Stimulated activated CD4-positive, alpha-beta T cell treated with anti-CD3 and anti-CD28 coated beads, Interleukin-1b, Interleukin-23, amount 100 ng/mL, for 4 hours (primary cell): ENCODE measurements at places on chromosomes 6 and 20.

- no peak for DNase-seq
Measured at GRCh38 chr6:56734335-56734734, 91.6 kb upstream of the DST start.

DNA sequence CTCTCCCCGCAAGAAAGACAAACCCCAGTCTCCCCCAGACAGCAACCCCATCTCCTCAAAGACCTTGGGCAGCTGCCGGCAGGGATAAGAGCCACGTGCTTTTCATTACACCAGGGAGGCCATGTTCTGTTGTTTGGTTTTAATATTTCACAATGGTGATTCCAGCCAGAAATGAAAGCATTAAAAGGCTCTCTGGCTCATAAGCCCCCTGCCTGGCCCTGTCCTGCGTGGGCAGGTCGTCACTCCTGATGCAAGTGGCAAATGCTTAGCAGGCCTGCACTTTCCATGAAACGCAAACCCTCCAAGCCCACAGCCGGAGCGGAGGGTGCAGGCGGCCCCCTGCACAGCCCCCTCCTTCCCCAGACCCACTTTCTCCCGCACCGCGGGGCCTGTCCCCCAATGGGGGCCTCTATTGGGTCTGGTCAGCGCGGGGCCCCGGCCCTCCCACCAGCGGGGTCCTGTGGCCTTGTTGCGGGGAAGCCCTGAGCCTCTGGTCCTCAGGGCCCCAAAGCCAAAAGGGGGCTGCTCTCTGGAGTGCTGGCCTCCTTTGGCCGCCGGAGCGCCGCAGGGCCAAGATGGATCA lies 77.2 kb downstream of the TMEM242 start:
- DNase-seq, result no peak

DNA sequence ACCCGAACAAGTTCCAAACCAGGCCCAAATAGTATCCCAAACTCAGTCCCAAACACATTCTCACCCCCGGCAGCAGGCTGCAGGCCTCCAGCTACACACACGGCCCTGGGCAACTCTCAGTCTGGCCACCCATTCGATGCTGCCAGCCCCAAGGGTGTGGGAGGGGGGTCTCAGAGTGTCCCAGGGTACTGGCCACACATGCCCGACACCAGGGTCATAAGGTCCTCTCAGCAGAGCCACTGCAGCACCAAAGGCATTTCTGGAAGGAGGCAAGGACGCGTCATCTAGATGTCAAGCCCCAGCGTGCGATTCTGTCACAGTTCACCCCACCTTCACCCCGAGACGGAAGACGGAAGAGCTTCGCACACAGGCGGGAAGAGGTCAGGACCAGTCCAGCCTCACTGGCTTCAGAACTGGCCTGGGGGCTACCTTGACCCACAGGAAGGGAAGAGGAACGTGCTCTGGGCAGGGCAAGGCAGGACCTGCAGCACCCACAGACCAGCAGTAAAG lies 9.5 kb downstream of the MYL9 start:
- DNase-seq, result no peak

GRCh38 chr20:8095648-8096572 lies 36.2 kb upstream of the PLCB1 start:
- no peak for DNase-seq

GRCh38 chr20:23257848-23258746 lies 92.5 kb upstream of the NXT1 start:
- DNase-seq, result no peak

DNA sequence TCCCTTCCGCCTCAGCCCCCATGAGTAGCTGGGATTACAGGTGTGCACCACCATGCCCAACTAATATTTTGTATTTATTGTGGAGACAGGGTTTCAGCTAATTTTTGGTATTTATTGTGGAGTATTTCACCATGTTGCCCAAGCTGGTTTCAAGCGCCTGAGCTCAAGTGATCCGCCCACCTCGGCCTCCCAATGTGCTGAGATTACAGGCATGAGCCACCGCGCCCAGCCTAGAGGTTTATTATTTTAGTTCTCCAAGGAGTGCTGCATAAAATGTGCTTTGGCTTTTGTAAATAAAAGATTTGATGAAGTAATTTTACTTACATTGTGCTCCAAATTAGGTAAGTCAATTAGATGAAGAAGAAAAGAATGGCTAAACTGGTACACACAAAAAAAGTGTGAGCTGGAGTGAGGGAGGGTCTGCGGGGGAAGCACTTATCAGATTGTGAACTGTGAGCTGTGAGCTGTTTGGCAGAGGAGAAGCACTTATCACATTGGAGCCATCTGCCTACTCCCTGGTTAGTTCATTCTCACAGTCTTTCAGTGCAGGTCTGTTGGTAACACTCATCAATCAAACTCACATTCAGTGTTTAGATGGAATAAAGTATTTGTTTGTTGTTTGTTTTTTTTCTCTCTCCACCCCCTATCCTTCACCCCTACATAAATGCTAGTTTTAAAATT lies 398.0 kb downstream of the EPHA7 start:
- DNase-seq, result no peak

- DNase-seq, result no peak
Measured at GRCh38 chr6:125117818-125118217, 35.8 kb upstream of the TPD52L1 start.

DNA sequence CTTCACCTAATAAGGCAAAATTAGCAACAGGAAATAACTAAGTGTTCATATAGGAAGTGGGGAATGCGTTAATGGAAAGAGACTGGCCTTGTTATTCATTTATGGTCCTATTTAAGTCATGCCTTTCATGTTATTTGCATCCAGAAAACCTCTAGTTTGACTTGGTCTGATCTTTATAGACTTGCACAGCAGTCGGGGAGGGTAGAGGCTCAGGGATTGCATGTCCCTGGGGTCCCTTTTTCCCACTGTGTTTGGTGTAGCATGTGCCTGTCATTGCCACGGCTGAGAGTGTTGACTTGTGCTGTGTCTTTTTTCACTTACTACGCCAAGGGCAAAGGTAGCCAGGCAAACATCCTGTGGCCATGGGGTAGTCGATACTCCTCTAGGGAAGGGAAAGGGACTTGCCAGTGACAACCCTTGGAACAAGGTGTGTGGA lies 105.4 kb upstream of the RIN2 start:
- no peak for DNase-seq

GRCh38 chr6:161444464-161444863 lies 170.6 kb upstream of the AGPAT4 start:
- no peak for DNase-seq

GRCh38 chr6:82467338-82467737 lies 103.7 kb downstream of the TPBG start:
- no peak for DNase-seq

DNA sequence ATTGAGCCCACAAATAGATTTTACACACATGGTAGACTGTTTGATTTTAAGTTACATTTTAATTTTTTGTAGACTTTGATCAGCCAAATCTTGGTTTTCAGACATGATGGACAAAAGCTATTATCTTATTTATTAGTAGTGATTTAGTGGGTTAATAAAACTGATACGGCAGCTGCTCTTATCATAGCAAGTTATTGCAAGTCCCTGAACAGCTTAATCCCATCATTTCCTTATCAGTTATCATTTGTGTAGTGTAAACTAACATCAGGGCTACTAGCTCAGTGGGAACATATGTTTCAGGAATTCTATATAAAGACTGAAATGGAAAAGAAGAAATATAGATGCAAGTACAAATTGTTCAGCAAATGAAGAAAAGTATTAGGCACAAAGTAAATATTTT lies 10.9 kb downstream of the RFX6 start:
- DNase-seq, result no peak
